Astrocyte (in vitro differentiated cells and primary cell): ENCODE measurements at places on chromosomes 2 and 18.
A peak's percentile ranks its signal among the peaks of the same experiment; 100 is the strongest.

GRCh38 chr2:191158193-191158592 is 7.4 kb upstream of the STAT4 start:
- DNase-seq, result no peak

DNA sequence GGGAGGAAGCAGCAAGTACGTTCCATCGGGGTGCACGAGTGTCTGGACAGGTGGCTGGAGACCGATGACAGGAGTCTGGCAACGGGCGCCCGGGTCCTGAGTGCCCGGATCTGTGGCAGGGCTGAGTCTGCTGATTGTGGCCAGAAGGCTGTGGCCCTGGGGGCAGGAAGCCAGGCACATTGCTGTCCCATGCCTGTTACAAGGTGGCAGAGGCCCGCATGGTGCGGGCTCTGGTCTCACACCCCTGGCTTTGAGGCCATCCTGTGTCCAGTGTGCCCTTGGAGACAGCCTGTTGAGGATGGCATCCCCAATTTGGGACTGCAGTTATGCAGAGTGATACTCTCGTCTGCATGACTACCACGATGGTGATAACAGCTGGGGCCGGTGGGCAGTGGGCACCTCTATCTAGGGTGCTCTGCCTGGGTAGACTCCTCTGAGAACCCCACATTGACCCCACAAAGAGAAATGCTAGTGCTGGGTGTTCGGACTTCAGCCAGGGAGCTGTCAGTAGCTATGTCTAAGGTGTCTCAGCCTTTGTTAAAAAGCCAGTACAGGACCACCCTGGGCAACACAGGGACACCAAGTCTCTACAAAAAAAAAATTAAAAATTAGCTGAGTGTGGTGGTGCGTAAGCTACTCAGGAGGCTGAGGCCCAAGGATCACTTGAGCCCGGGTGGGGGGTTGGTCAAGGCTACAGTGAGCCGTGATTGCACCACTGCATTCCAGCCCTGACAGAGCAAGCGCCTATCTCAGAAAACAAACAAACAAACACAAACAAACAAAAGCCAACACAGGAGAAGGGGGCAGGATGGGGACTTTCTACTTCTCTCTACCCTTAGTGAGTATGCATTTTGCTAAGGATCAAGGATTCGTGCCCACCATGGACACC is 88.3 kb downstream of the RHOB start:
- no peak for DNase-seq

- no peak for DNase-seq
Measured at GRCh38 chr2:228543117-228543516, 361.6 kb upstream of the SPHKAP start.

DNA sequence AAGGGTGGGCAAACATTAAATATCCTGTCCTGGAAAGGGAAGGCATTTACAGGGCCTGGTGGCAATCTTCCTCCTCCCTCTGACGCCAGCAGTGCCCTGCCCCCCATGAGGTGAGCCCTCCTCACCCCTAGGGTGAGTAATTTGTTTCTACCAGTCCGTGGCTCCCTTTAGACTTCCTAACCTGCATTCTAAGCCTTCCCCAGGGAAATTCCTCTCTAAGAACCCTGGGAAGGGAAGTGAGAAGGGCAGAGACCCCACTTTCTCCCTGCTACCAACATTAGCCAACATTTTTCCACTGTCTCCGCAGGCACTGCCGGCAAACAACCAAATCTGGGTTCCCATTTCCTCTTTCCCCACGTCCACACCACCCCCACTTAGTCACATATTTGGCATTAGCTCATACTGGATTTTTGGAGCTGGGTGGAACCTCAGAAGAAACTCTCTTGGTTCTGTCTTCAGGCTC is 69.3 kb downstream of the NRP2 start:
- peak; percentile 66 for DNase-seq
